ENCODE measurements at places on chromosomes 13 and 19.
A peak's percentile ranks its signal among the peaks of the same experiment; 100 is the strongest.

DNA sequence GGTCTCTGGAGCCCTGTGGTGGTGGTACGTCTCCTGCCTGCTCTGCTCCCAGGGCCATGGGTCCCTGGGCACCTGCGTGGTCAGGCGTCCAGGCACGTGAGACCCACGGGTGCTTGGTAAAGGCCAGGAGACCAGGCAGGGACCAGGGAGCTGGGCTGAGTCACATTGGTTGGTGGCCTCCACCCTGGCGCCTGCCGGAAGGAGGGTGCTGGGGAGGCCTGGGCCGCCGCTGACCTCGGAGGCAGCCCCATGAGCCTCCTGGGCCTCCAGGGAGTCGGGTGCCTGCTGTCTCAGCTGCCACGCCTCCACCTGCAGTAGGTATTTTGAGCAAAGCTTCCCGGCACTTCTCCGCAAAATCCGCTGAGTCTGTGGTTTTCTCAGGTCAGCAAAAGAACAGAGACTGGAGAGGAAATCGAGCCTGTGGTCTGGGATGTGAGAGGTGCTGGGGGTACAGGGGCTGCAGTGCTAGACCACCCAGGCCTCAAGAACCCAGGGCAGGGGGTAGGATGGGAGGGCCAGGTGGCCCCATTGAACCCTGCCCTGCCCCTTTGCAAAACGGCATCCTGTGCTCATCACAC, 3.6 kb upstream of the PLK5 start:
- DNase-seq, result no peak

- no peak for DNase-seq
Observed at GRCh38 chr13:88857256-88857655, 1186.1 kb downstream of the SLITRK5 start.

- DNase-seq, result no peak
Observed at GRCh38 chr13:44703371-44703770, 127.2 kb upstream of the TSC22D1 start.

DNA sequence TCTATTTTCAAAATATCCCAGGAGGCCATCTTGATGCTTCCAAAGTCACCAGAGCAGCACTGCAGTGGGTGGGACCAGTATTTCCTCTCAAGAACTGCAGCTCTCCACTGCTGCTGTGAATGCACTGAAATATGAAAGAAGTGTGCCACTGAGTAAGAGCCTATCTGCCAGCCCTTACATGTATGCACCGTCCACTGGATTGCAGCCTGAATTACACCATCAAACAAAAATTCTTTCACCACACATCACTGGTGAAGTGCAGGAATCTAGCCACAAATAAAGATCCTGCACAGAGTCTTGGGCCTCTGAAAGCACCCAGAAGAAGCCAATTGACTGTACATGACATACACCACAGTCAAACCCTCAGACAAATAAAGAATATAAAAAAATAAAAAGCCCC, 249.0 kb downstream of the LHFPL6 start:
- DNase-seq, result no peak

DNA sequence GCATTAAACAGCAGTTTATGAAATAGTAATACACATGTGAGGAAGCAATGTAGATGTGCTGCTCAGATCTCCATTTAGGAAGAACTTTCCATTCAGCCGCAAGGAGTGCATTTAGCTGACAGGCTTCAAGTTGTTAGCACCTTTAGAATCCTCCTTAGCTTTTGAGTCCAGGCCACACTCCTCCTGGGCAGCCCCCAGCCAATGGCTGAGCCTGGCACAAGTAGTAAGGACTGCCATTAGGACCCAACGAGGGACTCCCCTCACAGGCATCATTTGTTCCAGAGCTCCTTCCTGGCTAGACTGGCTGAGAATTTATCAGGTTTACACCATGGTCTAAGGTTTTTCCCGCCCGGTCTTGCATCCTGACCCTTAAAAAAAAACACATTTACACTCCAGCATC, 201.4 kb downstream of the DIAPH3 start:
- DNase-seq, result no peak

DNA sequence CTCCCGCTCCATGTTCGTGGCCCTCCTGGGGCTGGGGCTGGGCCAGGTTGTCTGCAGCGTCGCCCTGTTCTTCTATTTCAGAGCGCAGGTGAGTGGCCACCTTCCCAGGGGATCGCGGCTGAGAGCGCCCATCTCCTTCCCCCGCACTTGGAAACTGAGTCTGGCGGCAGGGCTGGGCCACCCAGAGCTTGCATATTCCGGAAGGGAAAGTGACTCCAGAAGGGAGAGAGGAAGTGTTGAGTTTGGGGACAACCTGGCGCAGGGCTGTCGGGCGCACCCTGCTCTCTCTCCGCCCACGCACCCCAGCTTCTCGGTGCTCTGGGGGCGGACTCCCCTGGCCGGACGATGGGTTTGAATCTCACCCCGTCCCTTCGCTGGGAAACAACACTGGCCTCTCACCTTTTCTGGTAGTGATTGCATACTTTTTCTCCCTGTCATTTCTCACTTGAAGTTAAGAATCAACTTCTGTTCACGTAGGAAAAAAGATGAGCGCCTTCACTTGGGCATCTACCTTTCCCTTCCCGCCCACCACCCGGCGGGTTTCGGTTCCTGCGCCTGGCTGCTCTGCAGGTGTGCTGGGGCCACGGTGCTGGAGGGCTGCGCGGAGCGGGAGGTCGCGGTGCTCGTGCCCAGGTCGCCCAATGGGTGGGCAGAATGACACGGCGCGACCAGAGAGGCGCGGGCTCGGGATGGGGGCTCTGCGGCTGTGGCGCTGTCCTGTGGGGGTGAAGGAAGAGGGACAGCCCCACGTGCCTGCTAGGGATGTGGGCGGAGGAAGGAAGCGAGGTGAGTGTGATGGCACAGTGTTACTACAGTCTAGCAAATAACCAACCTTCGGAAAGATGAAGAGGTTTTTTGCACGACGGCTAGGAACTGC, 721 bp downstream of the TNFSF11 start:
- DNase-seq, result no peak

- no peak for DNase-seq
Observed at GRCh38 chr13:106090001-106090400, 445.5 kb downstream of the EFNB2 start.

DNA sequence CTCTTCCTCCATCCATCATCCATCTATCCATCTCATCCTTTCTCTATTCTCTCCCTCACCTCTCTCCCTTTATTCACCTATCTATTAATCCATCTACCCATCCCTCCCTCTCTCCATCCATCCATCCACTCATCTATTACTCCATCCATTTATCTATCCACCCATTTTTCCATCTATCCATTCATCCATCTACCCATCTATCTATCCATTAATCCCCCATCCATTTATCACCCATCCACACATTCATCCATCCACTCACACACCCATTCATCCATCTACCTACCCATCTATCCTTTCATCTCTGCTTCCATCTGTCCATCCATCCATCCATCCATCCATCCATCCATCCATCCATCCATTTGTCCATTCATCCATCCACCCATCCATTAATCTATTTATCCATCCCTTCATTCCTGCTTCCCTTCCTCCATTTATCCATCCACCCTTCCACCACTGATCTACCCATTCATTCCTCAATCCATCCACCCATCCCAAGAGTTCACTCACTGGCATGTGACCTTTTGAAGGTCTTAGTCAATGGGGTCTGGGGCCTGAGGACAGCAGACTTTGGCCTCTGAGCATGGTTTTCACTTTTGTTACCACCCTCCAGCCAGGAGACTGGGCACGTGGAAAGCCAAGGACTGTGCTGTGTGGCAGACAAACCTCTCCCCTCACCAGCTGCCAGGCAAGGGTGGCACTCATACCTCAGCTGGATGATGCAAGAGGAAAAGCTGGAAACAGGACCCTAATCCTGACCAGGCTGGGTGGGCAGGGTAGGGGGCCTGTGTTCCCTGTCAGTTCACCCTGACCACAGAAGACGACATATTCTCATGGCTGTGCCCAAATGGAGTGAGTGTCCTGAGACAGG, 126.7 kb downstream of the URI1 start:
- no peak for DNase-seq

- no peak for DNase-seq
Observed at GRCh38 chr13:51538591-51539179, 45.6 kb upstream of the WDFY2 start.

- DNase-seq, result no peak
Observed at GRCh38 chr19:4633140-4633967, 6.0 kb upstream of the TNFAIP8L1 start.

GRCh38 chr19:38924388-38924787, 6.2 kb downstream of the SARS2 start:
- no peak for DNase-seq

DNA sequence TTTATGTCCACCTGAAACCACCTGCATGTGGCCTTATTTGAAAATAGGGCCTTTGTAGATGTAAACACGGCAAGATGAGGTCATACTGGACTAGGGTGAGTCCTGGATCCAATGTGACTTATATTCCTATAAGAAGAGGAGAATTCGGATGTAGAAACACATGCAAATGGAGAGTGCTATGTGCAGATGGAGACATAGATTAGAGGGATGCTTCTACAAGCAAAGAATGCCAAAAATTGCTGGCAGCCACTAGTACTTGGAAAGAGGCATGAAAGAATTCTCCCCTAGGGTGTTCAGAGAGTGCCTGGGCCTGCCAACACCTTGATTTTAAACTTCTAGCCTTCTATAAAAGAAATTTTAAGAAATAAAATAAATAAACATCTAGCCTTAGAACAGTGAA, 226.1 kb downstream of the RFC3 start:
- no peak for DNase-seq

- no peak for DNase-seq
Observed at GRCh38 chr13:66341635-66342377, 888.3 kb downstream of the PCDH9 start.

- no peak for DNase-seq
Observed at GRCh38 chr19:10013834-10014618, 743 bp downstream of the RDH8 start.

GRCh38 chr13:46593398-46593797, 40.4 kb downstream of the LRCH1 start:
- no peak for DNase-seq

DNA sequence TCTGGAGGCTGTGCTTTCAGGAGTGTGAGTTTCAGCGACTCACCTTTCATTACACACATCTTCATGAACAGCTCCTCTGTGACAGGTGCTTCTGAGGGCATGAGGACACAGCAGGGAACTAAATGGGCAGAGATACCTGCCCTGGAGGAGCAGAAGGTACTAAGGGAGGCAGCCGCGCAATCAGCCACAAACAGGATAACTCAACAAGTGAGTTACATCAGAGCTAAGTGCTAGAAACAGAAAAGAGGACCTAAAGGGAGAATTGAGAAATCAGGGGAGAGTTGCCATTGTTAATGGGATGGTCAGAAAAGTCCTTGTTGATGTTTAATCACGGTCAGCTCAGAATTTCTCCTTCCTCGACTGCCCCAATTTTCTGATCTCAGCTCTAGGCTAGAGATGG, 42.5 kb downstream of the SYDE1 start:
- DNase-seq, result no peak

DNA sequence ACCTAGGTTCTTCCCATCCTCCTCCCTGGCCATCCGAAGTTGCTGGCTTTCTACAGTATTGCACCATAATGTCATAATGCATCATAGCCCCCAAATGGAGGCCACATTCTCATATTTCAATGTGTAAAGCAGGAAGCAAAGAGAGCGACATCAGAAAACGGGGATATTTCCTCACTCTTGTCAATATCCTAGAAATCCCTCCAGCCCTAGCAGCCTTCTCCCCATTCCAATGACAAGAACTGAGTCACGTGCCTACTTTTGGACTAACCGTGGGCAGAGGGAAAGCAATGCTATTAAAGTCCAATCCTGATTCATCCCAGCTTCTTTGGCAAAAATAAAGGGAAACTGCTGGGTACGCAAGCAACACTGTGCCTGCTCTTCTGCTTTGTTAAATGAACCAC, 4.3 kb upstream of the RAP2A start:
- no peak for DNase-seq

GRCh38 chr19:38596057-38596981, 21.4 kb downstream of the MAP4K1 start:
- peak; percentile 76 for DNase-seq

- peak; percentile 77 for DNase-seq
Observed at GRCh38 chr19:44718441-44719261, 19.7 kb downstream of the CEACAM16 start.

DNA sequence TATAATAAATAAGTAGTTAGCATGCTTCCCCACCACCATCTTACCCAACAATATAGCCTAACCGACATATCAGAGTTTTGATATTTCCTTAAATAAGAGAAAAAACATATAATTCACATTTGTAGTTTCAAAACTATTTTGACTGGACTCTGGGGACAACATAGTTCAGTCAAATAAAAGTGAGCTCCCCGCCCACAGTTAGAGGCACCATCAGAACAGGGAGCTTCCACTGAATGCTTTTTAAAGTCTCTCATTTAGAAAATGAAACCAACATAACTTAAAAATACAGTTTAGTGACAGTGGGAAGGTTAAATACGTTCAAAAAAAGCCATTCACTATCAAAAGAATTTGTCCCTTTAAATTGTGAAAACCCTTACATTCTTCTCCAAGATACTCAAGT, 92.8 kb downstream of the EPSTI1 start:
- DNase-seq, result no peak

DNA sequence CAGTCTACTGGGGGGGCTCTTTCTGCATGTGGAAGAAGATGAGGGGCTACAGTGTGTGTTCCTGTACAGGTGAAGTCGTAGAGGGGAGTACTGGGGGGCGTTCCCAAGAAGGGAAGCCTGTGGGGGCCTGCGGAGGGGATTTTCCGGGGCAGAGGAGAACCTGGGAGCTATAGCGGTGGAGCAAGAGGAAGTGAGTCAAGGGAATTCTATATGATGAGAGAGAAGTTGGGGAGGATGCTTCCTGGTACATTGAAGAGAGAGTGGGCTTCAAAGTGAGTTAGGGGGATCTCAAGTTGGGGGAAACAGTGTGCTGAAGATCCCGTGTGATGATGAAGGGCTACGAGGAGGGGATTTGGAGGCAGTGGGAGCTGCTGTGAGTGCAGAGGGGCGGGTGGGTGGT, 1.9 kb upstream of the CACNG8 start:
- DNase-seq, result no peak

GRCh38 chr19:15161028-15161984, 39.5 kb downstream of the NOTCH3 start:
- no peak for DNase-seq

- DNase-seq, result no peak
Observed at GRCh38 chr13:64075543-64076271, 2660.1 kb upstream of the PCDH20 start.

- DNase-seq, result no peak
Observed at GRCh38 chr19:54357381-54357780, 7.3 kb downstream of the LAIR1 start.

GRCh38 chr19:45305421-45305820, 17.3 kb downstream of the CKM start:
- no peak for DNase-seq

Data from NT2/D1 (cell line).